Right lobe of liver (tissue), 6 donors: ENCODE measurements at places on chromosomes 12 and 14. TPM values are rescaled to one million over a fixed set of nuclear protein-coding genes. Genes with fewer than 3 reads are reported as not detected.
A peak's percentile ranks its signal among the peaks of the same experiment; 100 is the strongest.

The TESPA1 gene
- total RNA-seq: 1.2 TPM

GRCh38 chr12:1553987-1554982, 40.1 kb downstream of the FBXL14 start:
- no peaks in the 10 kb centered on the region for H3K4me1 ChIP-seq
- no peak for DNase-seq
- no peak overlapping the region for H3K4me3 ChIP-seq
- no peaks in the 10 kb centered on the region for H3K36me3 ChIP-seq
- no peak overlapping the region for H3K27ac ChIP-seq

DNA sequence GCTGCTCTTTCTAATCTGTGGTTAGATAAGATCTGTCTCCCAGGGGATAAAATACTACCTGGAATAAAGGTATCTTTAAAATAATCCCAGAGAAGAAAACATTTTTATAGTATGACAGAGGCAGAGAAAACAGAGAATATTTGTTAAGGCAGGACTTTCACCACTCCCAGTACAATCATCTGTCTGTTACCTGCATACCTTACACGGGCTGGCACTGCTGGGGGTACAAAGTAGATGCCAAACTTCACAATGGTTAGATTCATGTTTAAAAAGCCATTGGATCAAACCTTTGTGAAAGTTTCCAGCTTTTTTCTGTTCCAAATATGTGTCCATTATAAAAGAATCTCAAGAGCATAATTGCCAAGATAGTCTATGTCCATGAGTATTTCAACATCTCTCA, 273.6 kb upstream of the BTG1 start:
- no peaks in the 10 kb centered on the region for H3K27me3 ChIP-seq
- no peaks in the 10 kb centered on the region for H3K36me3 ChIP-seq
- no peak overlapping the region for H3K4me3 ChIP-seq
- H3K27ac ChIP-seq: no peak overlapping the region
- no peak for DNase-seq
- H3K4me1 ChIP-seq: no peaks in the 10 kb centered on the region

GRCh38 chr12:120573560-120573959, 7.6 kb downstream of the POP5 start:
- DNase-seq: no peak
- peaks cover 99% of the 10 kb centered on the region for H3K36me3 ChIP-seq
- no peaks in the 10 kb centered on the region for H3K27me3 ChIP-seq
- no peaks in the 10 kb centered on the region for H3K4me1 ChIP-seq
- H3K27ac ChIP-seq: no peak overlapping the region

GRCh38 chr12:54360717-54361456, 3.4 kb downstream of the GPR84 start:
- H3K4me1 ChIP-seq: no peaks in the 10 kb centered on the region
- peak; percentile 86 for DNase-seq
- H3K27ac ChIP-seq: no peak overlapping the region
- H3K27me3 ChIP-seq: no peaks in the 10 kb centered on the region
- H3K4me3 ChIP-seq: no peak overlapping the region
- no peaks in the 10 kb centered on the region for H3K36me3 ChIP-seq

DNA sequence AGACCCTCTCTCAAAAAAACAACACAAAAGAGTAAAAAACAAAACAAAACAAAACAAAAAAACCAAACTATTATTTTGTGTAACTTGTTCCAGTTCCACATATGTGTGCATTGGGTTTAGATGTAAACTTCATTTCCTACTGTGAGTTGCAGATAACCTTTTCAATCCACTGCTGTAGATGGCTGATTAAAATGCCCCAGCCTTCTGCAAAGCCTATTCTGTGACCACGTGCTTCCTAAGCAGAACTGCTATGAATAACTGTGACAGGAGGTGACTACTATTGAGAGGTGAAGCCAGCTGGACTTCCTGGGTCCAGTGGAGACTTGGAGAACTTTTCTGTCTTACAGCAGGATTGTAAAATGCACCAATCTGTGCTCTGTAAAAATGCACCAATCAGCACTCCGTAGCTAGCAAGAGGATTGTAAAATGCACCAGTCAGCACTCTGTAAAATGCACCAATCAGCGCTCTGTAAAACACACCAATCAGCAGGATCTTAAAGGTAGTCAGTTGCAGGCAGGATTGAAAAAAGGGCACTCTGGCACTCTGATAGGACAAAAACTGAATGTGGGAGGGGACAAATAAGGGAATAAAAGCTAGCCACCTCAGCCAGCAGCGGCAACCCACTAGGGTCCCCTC, 10.3 kb upstream of the ELK3 start:
- H3K36me3 ChIP-seq: no peaks in the 10 kb centered on the region
- no peak overlapping the region for H3K4me3 ChIP-seq
- no peak for DNase-seq
- H3K27ac ChIP-seq: no peak overlapping the region
- no peaks in the 10 kb centered on the region for H3K27me3 ChIP-seq
- no peaks in the 10 kb centered on the region for H3K4me1 ChIP-seq

DNA sequence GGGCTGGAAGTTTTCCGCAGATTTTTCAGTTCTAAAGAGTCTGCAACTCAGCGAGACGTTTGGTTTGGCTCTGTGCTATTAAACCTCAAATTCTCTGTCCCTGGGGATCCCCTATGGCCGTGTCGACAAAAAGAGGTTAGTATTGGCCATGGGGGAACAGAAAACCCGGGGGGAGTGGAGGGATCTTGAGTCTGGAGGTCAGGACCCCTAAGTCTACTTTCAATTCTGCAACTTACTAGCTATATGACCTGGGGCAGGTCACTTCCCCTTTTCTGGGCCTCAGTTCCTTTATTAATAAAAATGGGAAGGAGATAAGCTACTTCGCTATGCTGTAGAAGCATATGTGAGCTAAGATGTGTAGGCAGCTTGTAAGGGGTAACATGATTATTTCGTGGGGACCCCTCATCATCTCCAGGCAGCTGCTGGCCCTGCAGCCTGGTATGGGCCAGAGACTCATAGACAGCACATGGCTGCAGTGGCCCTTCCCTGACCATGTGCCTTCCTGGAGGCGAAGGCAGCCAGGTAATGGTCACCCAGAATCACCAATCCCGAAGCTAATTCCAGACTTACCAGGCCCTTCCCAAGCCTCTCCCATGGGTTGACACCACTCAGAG, 8.6 kb downstream of the ASB2 start:
- H3K27ac ChIP-seq: no peak overlapping the region
- no peaks in the 10 kb centered on the region for H3K36me3 ChIP-seq
- H3K27me3 ChIP-seq: no peaks in the 10 kb centered on the region
- no peak overlapping the region for H3K4me3 ChIP-seq
- H3K4me1 ChIP-seq: no peaks in the 10 kb centered on the region
- DNase-seq: no peak

The NGB gene
- total RNA-seq: not detected

DNA sequence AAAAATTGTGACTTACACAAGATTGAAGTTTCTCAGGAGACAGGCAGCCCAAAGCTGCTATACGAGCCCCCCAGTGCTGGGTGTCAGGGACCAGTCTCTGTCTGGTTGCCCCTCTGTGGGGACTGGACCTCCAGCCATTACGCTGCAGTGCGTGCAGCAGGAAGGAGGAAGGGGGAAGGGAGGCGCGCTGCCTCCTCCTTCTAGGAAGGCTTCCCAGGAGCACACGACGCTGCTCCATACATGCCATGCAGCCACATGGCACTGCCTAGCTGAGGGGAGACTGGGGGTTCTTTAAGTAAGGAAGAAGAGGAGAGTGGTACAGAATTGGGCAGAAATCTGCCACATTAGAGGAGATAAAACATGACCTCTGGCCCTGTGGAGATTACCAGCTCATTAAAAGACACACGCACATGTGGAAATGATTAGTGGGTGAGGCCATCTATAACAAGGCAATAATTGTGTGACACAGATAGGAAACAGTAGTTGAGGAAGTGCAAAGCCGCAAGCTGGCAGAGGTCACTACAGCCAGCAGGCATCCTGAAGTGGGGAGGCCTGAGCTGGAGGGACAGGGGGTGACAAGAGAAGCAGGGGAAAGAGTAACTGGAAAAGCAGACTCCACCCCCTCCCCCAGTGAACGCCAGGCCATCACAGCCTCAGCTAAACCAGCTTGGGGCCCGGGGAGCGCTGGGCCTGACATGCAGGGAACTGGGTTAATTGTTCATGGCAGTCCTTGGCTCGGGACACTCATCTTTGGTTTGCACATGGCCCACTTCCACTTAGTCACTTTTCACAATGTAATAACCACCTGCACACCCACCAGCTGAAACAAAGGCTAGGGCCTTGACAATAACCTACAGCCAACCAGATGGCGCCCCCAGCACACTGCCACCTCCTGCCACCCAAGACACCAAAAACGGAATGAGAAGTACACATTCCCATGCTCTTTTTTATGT, 39.6 kb downstream of the CCDC88C start:
- no peaks in the 10 kb centered on the region for H3K4me1 ChIP-seq
- H3K36me3 ChIP-seq: no peaks in the 10 kb centered on the region
- no peak overlapping the region for H3K27ac ChIP-seq
- DNase-seq: no peak
- H3K27me3 ChIP-seq: no peaks in the 10 kb centered on the region
- no peak overlapping the region for H3K4me3 ChIP-seq

The DTX1 gene
- 51.2 TPM for total RNA-seq

- H3K27me3 ChIP-seq: no peaks in the 10 kb centered on the region
- H3K36me3 ChIP-seq: no peaks in the 10 kb centered on the region
- DNase-seq: no peak
- H3K4me1 ChIP-seq: no peaks in the 10 kb centered on the region
- H3K4me3 ChIP-seq: no peak overlapping the region
Observed at GRCh38 chr14:61575126-61575525, 120.2 kb upstream of the HIF1A start.

- H3K4me1 ChIP-seq: no peaks in the 10 kb centered on the region
- DNase-seq: no peak
- no peaks in the 10 kb centered on the region for H3K36me3 ChIP-seq
- H3K27me3 ChIP-seq: no peaks in the 10 kb centered on the region
- H3K27ac ChIP-seq: no peak overlapping the region
- no peak overlapping the region for H3K4me3 ChIP-seq
Observed at GRCh38 chr12:91766454-91766853, 379.2 kb downstream of the BTG1 start.

- no peaks in the 10 kb centered on the region for H3K27me3 ChIP-seq
- H3K4me3 ChIP-seq: no peak overlapping the region
- H3K4me1 ChIP-seq: no peaks in the 10 kb centered on the region
- H3K36me3 ChIP-seq: no peaks in the 10 kb centered on the region
Observed at GRCh38 chr14:99736603-99737371, 52.7 kb downstream of the CYP46A1 start.

GRCh38 chr12:115166698-115167315, 482.8 kb upstream of the TBX3 start:
- H3K27me3 ChIP-seq: no peaks in the 10 kb centered on the region
- H3K36me3 ChIP-seq: no peaks in the 10 kb centered on the region
- H3K4me3 ChIP-seq: no peak overlapping the region
- DNase-seq: no peak

DNA sequence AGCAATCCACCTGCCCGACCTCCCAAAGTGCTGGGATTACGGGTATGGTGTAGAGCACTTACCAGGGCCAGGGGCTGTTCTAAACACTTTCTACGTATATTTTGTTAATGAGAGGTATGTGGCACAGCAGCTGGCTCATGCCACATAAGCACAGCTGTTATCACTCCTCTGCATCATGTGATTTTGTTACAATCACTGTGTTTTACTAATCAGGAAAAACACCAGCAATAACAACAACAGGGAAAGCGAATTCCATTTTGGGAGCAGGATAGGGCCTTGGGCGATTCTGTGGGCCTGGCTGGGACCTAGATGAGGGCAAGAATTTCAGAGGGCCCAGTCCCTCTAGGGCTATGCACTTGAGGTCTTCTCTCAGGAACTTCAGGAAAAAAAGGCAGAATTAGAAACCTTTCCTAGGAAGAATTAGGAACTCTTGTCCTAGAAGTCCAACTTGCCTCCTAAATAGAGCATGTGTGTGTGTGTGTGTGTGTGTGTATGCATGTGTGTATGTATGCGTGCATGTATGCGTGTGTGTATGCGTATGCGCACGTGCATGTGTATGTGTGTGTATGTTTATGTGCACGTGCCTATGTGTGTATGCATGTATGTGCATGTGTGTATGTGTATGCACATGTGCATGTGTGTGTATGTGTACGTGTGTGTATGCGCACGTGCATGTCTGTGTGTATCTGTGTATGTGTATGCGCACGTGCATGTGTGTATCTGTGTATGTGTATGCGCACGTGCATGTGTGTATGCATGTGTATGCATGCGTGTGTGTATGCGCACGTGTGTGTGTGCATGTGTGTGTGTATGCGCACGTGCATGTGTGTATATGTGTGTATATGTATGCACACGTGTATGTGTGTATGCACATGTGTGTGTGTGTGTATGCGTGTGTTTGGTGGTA, 41.8 kb upstream of the CORO1C start:
- no peaks in the 10 kb centered on the region for H3K4me1 ChIP-seq
- H3K27me3 ChIP-seq: no peaks in the 10 kb centered on the region
- no peak for DNase-seq
- H3K36me3 ChIP-seq: no peaks in the 10 kb centered on the region
- H3K4me3 ChIP-seq: no peak overlapping the region
- H3K27ac ChIP-seq: no peak overlapping the region

DNA sequence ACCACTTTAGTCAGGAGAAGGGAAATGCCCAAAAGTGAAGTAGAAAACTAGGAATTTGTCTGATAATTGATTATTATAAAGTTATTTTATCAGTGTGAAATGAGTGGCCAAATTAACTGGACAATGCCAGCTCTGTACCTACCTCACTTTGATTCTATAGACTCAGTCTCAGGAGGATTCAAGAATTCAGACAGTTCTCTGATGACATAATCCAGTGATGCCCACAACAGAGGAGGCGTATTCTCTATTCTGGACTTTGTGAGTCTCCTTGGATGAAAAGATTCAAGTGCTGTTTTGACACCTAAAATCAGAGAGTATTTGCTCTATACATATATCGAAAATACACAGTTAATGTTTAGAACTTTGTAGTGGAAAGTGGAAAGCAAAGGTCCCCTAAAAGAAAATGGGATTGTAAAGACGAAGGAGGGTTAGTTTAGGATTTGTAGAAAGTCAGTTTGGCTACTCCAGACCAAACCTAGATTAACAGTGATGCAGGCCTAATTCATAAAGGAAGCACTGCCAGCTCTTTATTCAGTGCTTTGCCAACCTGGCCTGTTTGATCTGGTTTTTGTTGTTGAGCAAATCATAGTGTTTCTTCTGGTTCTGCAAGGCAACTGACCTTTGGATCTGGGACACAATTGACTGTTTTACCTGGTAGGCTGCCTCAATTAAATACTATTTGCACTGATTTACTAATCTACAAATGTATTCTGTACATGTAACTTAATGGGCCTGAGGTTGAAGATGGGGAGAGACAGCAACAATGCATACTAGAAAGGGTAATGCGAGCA, 67.4 kb downstream of the DAD1 start:
- no peaks in the 10 kb centered on the region for H3K36me3 ChIP-seq
- peak; percentile 64 for DNase-seq
- peaks cover 9% of the 10 kb centered on the region for H3K4me1 ChIP-seq
- no peak overlapping the region for H3K4me3 ChIP-seq

GRCh38 chr12:28027328-28027727, 54.8 kb upstream of the PTHLH start:
- no peak overlapping the region for H3K4me3 ChIP-seq
- no peak for DNase-seq
- H3K27ac ChIP-seq: no peak overlapping the region
- no peaks in the 10 kb centered on the region for H3K27me3 ChIP-seq
- H3K36me3 ChIP-seq: no peaks in the 10 kb centered on the region

The NFE2 gene
- 1.3 TPM for total RNA-seq
